M059J (cell line): ENCODE measurements at places on chromosomes 4 and X. TPM values are rescaled to one million over a fixed set of nuclear protein-coding genes. Genes with fewer than 3 reads are reported as not detected.
A peak's percentile ranks its signal among the peaks of the same experiment; 100 is the strongest.

- no peak for DNase-seq
Measured at GRCh38 chr4:163623787-163624186, 129.3 kb downstream of the TMA16 start.

The NAA11 gene
- 0.17 TPM in 1 of 2 replicates, not detected in the other for total RNA-seq

The CD38 gene
- total RNA-seq = 0.44 and 0.99 TPM in 2 replicates

The KCNE5 gene
- total RNA-seq = 0.86 TPM in 1 of 2 replicates, not detected in the other

DNA sequence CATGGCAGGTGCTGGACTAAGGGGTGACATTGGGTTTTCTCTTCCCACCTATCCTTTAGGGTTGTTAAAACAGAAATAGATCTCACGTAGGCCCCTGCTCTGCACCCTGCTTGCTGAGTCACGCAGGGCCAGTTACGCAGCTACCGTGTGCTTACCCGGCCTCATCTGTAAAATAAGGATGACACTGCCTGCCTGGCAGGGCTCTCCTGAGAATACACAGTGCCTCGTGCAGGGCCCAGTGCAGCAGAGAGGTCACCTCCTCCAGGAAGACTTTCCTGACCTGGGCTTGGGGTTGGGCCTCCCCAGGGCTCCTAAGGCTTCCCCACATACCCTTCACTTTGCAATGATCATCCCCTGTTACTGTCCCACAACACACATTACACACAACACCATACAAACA, 33.6 kb upstream of the JAKMIP1 start:
- DNase-seq = no peak

The EXOC1L gene
- not detected in 2 replicates for total RNA-seq

DNA sequence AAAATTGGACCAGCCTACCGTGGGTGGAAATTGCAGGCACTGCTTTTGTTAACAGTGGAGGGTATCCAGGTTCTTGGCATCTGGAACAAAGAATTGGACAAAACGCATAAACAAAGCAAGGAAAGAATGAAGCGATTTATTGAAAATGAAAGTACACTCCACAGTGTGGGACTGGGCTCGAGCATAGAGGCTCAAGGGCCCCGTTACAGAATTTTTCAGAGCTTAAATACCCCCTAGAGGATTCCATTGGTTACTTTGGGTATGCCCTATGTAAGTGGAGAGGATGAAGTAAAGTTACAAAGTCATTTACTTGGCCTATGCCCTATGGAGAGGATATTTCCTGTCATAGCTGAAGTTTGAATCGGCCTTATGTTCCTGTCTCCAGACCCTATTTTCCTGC, 85.3 kb downstream of the GLUD2 start:
- no peak for DNase-seq

GRCh38 chr4:87243426-87244053, 23.1 kb upstream of the KLHL8 start:
- peak; percentile 22 for DNase-seq

GRCh38 chrX:133151336-133151735, 54.4 kb upstream of the USP26 start:
- no peak for DNase-seq

The SMARCA5 gene
- 26.5 and 39.5 TPM in 2 replicates for total RNA-seq

The GAGE2A gene
- not detected in 2 replicates for total RNA-seq

DNA sequence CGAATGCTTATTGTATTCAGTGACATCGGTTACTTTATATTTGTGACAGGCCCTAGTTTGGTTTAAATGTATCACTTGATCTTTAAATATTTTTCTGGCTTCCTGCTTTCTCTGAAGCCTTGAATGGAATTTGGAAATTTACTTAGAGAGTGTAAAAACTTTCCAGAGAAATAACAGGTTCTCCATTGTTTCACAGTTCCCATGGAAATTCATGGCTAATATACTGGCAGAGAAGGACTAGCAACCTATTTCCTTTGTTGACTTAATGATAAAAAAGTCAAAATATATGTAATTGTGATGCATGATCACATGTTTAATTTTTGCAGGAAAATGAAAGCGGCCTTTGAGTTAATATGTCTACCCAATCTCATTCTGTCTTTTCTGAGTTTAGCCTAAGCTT, 13.2 kb downstream of the NEIL3 start:
- DNase-seq = no peak

DNA sequence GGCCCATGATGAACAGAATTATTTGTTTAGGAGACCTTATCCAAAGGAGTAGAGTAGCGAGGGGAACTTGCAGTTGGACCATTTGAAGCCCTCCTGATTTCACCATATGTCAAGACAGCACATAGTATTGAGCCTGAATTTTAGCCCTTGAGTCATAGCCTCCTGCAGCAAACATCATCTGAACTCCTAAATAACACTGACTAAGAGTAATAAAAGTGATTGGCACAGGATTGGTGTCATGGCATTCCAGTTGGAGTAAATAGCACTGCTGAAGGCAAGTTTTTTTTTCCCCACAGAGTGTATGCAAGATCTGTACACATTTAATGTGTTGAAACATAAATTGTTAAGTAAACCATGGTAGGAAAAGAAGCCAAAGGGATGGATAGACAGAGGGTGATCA, 89.0 kb downstream of the COMMD8 start:
- DNase-seq = peak; percentile 85

The TEX13D gene
- not detected in 2 replicates for total RNA-seq

- DNase-seq = peak; percentile 68
Measured at GRCh38 chrX:136193771-136194170, 46.4 kb downstream of the FHL1 start.

DNA sequence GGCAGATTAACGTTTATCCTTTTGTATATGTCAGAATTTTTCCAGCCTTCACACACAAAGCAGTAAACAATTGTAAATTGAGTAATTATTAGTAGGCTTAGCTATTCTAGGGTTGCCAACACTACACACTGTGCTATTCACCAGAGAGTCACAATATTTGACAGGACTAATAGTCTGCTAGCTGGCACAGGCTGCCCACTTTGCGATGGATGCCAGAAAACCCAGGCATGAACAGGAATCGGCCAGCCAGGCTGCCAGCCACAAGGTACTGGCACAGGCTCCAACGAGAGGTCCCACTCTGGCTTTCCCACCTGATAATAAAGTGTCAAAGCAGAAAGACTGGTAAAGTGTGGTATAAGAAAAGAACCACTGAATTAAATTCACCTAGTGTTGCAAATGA, 94.8 kb downstream of the TET2 start:
- no peak for DNase-seq

GRCh38 chr4:82367438-82368097, 6.2 kb downstream of the HNRNPD start:
- no peak for DNase-seq

DNA sequence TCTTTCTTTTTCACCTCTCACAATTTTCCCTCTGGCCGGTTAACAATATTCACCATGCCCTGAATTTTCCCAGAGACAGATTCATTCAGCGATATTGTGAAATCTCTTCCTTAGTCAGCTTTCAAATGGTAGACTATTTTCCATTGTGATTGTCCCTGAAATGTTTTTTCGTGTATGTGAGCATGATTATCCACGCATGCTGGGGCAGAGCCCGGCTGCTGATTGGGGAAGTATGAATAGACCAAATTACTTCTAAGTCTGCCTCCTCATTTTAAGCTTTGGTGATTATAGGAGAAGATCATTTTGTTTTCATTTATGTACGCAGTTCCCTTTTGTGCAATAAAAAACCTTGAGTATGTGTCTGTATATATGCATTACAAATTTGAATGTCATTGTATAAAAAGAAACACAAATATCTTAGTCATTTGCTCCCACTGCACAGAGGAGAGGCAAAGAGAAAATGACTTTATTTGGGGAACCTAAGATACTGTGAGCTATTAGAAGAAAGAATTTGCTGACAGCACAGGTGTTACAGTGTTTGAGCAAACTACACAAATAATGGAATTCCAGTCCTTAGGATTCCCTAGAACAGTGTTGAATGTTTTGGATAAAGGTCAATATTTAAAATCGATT, 11.3 kb downstream of the DTHD1 start:
- no peak for DNase-seq

DNA sequence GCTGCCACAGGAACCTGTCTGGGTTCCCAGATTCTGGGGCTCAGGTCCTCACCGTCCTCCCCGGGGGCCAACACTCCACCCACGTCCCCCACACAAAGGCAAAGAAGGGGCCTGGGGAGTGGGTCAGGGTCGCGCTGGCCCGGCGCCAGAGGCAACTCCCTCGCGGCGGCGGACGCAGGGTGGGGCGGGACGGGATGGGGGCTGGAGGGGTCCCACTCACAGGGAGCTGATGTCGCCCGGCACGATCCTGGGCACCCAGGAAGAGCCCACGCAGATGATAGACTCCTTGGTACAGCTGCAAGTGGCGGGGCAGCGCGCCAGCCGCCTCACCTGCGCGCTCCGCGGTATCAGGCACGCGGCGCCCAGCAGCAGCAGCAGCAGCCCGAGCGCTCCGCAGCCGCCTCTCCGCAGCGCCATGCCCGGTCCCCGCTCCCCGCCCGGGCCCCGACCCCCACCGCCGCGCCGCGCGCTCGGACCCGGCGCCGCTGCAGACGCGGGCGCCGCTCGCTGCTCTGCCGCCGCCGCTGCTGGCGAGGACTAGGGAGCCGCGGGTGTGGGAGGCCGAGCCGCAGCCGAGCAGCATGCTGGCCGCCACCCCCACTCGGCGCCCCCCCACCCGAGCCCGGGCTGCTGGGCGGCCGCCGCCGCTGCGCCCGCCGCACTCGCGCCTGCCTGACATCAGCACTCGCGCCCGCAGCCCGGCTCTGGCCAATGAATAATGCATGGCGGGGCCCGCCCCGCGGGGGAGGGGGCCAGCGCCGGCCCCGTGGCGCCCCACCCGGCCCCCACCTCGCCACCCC, at the start of gene LGI2:
Gene LGI2 (minus strand): TSS at position 670 of the 800 bp plus-strand sequence. CDS start 253 bp downstream, at position 417.
- DNase-seq = no peak

GRCh38 chr4:19944806-19945205, 306.9 kb upstream of the SLIT2 start:
- DNase-seq = no peak

DNA sequence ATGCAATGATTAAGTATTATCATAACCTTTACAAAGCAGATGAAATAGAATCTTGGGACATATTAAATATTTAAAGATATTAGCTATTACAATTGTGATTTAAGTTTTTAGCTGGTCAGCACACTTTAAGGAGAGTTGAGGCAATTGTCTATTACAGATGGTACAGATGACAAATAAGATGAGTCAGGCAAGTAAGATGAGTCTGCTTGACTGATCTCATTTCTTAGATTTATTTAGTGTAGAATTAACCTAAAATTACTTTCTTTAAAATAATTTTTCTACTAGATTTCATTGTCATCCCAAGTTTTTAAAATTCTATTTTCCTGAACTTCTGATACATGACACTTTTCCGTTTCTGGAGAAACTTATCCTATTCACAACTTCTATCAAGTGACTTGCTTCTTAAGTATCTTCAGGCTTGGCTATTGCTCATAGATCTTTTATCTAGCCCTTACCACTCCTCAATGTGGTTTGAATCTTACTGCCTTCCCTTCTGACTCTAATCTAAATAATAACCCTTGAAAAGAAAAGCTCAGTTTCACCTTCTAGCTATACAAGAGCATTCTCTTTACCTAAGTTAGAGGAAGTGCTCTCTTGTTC, 32.9 kb downstream of the CXCL1 start:
- DNase-seq = peak; percentile 19

DNA sequence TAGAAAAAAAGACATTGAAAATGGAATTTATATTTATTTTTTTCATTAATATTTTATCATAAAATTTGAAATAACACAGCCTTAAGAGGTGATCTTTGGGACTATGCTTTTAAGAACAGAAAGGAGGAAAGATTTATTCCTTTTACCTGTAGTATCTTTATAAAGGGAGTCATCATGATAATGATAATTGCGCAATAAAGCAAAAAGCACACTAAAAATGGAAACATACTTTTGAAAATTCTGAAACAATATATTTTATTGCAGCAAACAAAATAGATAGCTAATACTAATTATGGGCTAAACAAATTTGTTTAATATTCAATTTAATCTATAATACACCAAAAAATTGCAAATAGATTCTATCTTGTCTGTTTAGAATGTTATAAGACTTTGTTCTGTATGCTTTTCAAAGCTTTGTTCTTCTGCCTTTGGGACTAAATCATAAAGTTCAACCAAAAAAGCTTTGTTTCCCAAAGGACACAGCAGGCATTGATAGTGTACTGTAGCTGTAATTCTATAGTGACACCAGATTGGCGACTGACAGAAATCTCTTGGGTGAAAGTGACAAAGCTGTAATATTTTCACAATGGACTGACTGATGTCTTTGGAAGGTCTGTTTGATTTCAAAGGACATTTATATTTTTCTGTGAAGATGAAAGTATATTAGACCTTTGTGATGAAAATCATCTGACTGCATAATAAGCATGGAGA, 2156.6 kb upstream of the TENM3 start:
- no peak for DNase-seq

DNA sequence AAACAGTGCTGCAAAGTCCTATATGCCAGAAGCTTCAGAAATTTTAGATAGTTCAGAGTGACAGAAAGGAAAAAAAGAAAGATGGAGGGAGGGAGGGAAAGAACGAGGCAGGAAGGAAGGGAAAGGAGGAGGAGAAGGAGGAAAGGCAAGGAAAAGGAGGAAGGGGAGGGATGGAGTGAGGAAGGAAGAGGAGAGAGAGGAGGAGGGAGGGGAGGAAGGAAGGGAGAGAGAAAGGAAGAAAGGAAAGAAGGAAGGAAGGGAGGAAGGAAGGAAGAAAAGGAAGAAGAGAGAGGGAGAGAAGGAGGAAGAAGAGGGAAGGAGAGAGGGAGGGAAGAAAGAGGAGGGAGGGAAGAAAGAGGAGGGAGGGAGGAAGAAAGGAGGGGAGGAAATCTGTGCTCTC, 42.4 kb upstream of the FHL1 start:
- no peak for DNase-seq

GRCh38 chrX:11349661-11350337, 56.6 kb downstream of the AMELX start:
- no peak for DNase-seq

The MYOZ2 gene
- not detected in 2 replicates for total RNA-seq

The PABPC4L gene
- 1.8 and 1.9 TPM in 2 replicates for total RNA-seq
